Omental fat pad (tissue), 4 donors: ENCODE measurements at places on chromosomes 3 and 15. TPM values are rescaled to one million over a fixed set of nuclear protein-coding genes. Genes with fewer than 3 reads are reported as not detected.

Gene CNTN4
- total RNA-seq: 9.5 TPM

Gene ZNF80
- 0.24 TPM for total RNA-seq

Gene CHP1
- total RNA-seq: 320 TPM

GRCh38 chr3:196124608-196125007 is 42.7 kb upstream of the TFRC start:
- DNase-seq: no peak

- DNase-seq: no peak
Measured at GRCh38 chr15:82898961-82899360, 53.6 kb downstream of the HOMER2 start.

DNA sequence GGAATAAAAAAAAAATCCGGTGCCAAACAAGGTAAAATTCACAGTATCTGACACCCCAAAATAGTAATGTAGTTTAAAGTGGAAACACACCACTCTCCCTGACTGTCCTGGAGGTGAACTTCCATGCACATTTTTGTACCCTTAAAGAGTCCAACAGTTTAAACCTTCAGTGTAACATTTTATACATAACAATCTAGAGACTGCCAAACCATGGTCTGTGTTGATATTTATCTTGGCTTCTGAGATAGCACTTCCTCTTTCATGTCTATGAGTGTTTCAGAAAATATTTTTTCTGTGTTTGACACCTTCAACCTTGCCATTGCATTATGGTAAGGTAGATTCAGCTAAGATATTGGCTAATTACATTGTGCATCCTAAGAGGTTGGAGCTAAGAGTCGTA is 13.9 kb downstream of the TMEM45A start:
- no peak for DNase-seq

- no peak for DNase-seq
Measured at GRCh38 chr15:75749820-75750219, 37.2 kb upstream of the CSPG4 start.
